Lung (tissue), 17 donors: ENCODE measurements at places on chromosomes 11 and 22.

- no peak for DNase-seq
Observed at GRCh38 chr11:112590764-112591163, 330.1 kb upstream of the PLET1 start.

DNA sequence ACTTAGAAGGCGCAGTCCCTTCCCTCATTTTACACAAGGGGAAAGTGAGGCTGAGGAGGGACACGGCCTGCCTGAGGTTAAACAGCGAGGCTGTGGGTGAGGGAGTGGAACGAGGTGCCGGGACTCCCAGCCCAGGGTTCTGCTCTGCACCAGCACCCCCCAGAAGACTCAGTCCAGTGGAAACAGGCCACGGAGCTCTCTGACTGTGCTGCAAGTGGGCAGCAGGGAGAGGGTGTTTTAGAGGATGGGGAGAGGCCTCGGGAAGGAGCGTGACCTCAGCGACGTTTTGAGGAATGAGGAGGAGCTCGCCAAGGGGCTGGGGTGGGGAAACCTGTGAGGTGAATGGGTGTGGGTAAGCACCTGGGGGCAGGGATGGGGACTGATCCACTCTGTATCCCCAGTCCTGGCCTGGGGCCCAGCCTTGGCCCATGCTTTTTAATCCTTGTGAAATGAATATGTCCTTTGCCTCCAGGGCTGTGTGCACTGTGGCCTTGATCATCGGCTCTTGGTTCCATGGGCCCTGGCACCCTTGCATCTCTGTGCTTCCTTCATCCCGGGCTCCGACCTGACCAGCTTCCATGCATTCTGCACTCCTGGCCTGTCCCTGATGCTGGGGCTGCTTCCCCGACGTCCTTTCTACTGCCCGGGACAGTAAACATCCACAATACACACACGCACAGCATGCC lies 44.2 kb downstream of the SHISAL1 start:
- DNase-seq = no peak

DNA sequence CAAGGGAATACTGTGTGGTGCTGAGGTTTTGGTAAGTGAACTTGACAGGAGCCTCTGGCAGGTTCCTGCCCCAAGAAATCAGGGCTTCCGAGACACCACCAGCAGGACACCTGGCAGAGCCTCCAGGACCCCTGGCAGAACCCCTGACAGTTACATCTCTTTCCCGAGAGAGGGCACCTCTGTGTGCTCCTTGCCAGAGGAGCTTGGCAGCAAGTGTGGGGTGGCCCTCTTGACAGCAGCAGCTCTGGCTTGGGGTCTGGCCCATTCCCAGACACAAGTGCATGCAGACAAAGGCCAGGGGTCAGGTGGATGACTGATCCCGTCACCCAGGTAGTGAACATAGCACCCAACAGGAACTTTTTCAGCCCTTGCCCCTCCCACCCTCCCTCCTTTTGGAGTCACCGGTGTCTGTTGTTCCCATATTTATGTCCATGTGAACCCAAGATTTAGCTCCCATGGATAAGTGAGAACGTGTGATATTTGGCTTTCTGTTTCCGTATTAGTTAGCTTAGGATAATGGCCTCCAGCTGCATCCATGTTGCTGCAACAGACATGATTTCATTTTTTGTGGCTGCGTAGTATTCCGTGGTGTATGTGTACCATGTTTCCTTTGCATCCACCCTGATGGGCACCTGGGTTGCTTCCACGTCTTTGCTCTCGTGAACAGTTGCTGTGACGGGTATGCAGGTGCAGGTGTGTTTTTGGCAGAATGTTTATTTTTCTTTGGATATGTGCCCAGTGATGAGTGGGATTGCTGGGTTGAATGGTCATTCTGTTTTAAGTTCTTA lies 21.2 kb upstream of the OSBPL5 start:
- DNase-seq = no peak

- no peak for DNase-seq
Observed at GRCh38 chr22:20247608-20248171, 20.4 kb downstream of the RTN4R start.

DNA sequence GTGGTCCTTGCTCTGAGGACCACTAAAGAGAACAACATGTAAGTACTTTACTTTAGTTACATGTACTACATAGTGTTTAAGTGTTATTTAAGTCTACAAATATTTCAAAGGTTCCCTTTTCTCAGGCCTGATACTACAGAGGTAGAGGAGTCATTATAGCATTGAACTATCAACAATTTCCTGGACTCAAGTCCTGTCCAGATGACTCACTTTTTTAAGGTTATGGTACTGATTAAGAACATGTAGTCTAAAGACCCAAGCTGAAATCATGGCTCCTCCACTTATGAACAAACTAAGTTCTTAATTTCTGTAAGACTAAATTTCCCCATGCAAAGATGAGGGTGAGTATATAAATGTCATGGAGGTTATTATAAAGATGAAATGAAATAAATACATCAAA lies 74.7 kb downstream of the NARS2 start:
- DNase-seq = no peak

- no peak for DNase-seq
Observed at GRCh38 chr11:44165432-44165831, 70.0 kb downstream of the EXT2 start.

DNA sequence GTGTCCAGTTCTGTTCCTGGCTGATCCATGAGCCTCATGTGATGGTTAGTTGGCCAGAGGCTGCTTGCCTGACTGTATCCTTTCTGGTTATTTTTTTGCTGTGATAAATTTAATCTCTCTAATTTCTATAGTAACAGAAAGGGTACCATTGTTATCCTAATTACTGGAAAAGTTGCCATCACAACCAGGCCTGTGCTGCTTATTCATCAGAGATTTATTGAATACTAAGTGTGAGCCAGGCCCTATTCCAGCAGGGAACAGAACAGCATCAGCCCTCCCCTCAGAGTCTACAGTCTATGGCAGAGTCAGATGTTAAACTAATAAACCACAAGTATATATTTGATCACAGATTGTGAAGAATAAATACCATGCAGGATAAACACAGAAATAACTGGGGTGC lies 86.8 kb downstream of the DEPDC5 start:
- no peak for DNase-seq

GRCh38 chr22:42268852-42269410 lies 1.5 kb downstream of the TCF20 start:
- no peak for DNase-seq

DNA sequence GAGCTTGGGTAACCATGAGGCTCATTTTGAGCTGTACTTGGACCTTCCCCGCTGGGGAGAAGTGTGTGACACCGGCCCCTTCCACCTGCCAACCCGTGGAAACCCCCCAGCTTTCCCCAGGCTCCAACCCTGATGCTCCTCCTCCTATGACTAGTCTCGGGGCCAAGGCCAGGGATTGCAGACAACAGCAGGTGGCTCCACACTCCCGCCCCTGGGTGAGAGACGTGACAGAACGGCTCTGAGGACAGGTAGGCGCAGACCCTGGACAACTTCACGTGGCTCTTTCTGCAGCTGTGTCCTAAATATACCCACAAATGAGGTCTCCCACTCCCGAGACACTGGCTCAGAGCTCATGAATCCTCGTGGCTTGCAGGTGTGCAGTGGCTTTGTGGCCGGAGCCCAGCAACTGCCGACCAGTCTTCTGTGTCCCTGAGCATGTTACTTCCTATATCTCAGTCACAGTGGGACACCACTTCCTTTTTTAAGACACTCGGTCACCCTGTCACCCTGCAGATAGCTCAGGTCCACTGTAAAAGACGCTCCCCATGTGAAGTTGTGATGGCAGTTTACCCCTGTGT lies 55.2 kb downstream of the NECTIN1 start:
- DNase-seq = no peak

DNA sequence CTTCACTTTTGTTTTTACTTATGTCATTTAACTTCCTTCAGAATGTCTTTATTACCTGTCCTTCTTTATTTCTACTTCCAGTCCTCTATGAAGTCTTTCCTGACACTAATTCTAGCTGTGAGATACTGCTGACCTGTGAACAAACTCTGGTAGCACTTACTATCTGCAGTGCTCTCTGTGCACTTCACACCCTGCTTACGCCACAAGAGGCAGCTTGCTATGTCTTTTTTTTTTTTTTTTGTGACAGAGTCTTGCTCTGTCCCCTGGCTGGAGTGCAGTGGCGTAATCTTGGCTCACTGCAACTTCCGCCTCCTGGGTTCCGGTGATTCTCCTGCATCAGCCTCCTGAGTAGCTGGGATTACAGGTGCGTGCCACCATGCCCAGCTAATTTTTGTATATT lies 10.7 kb downstream of the STIM1 start:
- DNase-seq = no peak

- DNase-seq = no peak
Observed at GRCh38 chr11:60834742-60835533, 7.0 kb upstream of the CCDC86 start.

DNA sequence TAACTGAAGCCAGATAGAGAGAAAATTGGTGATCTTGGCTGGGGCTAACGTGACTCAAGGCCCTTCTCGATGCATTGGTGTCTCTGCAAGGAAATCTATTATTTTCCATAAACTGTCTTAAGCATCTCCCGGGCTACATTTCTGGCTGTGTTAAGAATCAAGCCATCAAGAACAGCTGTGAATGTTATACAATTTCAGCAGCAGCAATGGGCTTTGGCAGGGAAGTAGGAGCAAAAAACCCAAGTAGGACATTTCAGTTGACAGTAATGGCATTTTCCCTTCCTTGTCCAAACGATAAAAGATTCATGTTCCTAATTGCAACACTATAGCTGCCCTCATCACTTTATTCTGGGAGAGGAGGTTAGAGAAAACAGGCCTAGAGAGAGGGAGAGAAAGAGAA lies 335.0 kb downstream of the CADM1 start:
- peak; percentile 90 for DNase-seq

GRCh38 chr22:44063462-44064371 lies 39.6 kb downstream of the PARVB start:
- no peak for DNase-seq

- no peak for DNase-seq
Observed at GRCh38 chr11:47591764-47592163, 2.4 kb downstream of the C1QTNF4 start.
